ENCODE measurements at places on chromosomes 4 and X.

GRCh38 chrX:87571964-87572363 is 54.4 kb downstream of the KLHL4 start:
- DNase-seq = no peak

DNA sequence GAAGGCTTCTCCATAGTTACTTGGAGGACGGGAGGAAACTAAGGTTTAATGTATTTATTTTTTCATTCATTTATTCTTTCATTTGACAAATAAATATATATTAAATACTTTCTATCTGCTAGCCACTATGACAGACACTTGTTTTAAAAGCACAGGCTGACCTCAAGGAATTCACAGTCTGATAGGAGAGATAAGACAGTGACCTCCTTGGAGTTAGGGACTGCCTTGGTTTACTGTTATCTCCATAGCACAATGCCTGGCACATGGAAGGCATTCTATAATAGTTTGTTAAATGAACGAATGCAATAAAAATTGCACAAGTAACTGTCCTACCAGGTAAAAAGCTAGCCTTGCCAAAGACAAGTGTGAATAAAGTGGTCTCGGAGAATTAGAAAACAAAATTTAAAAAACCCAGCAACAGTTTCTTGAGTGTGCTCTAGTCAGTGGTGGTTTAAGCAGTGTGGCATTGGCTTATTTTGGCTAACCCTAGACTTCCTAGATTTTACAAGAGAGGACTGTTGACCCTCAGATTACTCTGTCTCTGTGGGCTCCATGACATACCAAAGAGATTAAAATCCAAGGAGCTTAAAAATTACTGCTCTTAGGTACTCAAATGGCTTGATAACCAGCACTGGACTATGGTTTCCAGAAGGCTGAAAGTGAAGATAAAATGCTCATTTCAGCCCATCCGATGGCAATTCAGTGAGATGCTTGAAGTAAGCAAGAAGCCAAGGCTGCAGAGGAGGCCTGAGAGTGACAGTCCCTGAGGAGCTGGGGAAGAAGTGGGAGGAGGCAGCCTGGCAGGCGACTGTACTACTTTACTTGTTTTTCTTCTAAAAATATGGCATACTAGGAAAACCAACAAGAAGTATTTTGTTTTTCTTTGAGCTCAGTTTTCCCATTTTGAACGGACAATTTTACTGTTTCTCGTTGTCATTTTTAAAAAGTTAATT is 9.6 kb downstream of the AFP start:
- DNase-seq = no peak

DNA sequence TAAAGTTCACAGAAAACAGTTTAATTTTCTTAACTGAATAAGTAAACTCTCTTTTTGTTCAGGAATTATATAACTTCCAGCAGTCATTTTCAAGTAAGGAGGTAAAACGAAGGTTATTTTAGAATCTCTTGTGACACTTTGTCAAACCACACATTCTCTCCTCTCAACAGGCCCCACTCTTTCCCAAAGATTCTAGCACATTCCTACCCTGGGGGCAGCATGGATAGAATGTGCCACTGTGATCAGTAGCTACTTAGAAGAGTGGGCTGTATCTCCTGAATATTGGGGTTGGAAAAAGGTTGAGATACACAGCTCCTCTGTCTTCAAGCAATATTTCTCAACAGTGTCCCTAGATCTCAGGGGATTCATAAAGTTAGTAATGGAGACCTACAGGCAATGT is 157.6 kb downstream of the EMCN start:
- no peak for DNase-seq

DNA sequence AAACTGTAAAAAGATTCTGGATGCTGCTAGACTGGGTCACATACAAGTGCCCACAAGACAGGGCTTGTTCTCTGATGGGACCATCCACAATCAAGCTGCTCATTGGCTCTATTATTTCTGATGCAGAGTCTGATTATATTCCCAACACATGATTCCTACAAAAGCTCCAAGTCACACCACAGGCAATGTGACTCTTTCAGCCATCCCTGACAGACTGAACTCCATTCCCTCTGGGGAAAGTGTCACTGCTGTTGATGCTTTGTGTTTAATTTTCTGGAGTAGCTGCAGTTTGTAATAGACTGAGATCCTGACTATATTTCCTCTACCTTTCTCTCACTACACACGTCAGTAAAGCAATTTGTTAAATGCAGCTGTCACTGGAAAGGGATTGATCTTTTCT is 55.4 kb upstream of the BCLAF3 start:
- DNase-seq = no peak

DNA sequence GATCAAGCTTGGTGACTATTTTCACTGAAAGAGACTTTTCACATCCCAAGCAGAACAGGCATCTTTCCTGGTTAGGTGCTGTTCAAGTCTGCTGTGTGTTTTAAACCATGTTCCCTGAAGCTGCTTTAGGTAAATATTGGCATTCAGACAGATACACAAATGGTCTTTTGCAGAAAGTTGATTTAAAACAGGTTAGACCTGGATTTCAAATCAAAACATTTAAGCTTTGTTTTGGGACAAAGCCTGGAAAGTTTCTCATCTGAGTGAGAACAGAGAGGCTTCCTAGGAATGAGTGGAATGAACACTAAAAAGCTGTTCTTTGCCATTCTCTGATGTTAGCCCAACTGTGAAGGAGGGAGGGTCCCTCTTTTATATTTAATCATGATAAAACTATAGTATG is 10.1 kb downstream of the ANXA3 start:
- DNase-seq = no peak

GRCh38 chr4:65508168-65508567 is 162.1 kb downstream of the EPHA5 start:
- DNase-seq = no peak

GRCh38 chr4:57943682-57944081 is 833.5 kb upstream of the IGFBP7 start:
- no peak for DNase-seq

GRCh38 chrX:19743386-19743785 is 144.0 kb downstream of the SH3KBP1 start:
- DNase-seq = no peak

- DNase-seq = no peak
These were observed 16.3 kb upstream of the ZNF827 start for GRCh38 chr4:145954924-145955339.

DNA sequence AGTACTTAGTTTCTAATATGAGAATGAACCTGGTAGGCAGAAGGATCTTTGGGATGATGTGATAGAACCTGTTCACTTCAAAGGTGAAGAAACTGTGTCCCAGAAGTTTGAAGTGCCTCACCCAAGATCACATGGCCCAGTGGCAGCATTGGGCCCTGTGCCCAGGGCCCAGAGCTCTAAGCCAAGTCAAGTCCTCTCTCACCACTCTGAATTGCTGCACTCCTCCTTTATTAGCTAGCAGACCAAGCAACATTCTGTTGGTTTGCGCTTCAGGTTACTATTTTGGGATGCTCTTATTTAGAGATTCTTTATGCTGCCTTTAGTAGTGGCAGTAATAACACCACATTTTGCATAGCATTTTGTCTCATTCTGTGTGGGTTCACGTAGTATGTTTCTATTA is 82.7 kb downstream of the PARM1 start:
- DNase-seq = no peak

DNA sequence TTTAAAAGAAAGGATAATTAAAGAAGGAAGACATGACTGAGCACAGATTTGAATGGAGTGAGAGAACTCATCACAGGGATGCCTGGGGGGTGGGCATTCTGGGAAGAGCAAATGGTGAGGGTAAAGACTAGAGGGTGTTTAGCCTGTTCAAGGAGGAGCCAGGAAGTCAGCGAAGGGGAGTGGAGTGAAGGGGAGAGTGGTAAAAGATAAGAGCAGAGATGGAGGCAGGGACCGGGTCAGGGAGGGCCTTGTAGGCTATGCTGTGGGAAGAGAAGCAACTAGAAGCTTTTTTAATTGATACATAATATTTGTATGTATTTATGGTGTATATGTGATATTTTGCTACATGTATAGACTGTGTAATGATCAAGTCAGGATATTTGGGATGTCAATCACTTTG is 2.2 kb upstream of the VGLL1 start:
- no peak for DNase-seq

Data from dorsolateral prefrontal cortex (tissue), 122 donors.